ENCODE measurements at places on chromosomes 6 and 20.

GRCh38 chr6:120274547-120274946, 925.0 kb upstream of the MAN1A1 start:
- DNase-seq, result no peak

DNA sequence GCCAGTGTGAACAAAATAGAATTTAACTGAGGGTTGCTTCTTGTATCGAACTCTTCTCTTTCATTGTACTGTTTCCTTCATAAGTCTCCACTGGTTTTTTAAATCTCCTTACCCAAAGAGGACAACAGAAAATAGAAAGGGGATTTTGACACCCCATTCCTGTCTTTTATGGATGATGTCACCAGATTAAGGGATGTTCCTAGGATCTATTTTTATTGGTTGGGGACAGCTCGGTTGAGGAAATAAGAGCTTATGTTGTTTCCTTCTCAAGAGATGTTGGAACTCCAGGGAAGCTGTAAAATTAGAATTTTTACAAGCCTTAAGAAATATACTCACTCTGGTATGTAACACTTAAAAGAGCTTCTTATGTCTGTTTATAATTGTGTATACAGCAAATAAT, 171.5 kb downstream of the PHF3 start:
- DNase-seq, result no peak

- DNase-seq, result no peak
Observed at GRCh38 chr20:25685276-25686080, 11.2 kb downstream of the ZNF337 start.

DNA sequence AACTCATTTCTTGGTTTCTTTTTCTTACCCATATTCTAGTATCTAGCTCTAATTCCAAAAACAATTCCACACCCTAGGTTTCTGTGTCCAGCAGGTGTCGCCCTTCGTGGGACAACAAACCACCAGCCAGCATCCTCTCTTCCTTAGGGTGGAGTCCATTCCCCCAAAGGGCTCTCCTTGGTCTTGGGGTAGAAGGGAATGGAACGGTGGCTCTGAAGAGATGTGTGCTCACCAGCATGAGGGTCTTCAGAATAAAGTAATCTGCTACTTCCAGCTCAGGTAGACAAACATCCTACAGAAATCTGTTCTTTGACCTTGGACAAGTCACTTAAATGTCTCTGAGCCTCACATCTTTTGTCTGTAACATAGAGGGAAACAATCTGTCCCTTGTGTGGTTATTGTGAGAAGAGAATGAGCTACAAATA, 7.2 kb downstream of the HLA-DMB start:
- DNase-seq, result peak; percentile 65

DNA sequence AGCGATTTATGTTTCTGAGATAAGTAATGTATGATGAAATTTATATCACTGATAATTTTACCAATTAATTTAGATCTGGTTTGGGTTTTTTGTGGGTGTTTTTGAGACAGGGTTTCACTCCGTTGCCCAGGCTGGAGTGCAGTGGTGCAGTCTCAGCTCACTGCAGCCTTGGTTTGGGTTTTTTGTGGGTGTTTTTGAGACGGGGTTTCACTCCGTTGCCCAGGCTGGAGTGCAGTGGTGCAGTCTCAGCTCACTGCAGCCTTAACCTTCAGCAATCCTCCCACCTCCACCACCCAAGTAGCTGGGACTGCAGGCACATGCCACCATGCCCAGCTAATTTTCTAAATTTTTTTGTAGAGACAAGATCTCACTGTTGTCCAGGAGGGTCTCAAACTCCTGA, 13.0 kb downstream of the MRS2 start:
- DNase-seq, result no peak

DNA sequence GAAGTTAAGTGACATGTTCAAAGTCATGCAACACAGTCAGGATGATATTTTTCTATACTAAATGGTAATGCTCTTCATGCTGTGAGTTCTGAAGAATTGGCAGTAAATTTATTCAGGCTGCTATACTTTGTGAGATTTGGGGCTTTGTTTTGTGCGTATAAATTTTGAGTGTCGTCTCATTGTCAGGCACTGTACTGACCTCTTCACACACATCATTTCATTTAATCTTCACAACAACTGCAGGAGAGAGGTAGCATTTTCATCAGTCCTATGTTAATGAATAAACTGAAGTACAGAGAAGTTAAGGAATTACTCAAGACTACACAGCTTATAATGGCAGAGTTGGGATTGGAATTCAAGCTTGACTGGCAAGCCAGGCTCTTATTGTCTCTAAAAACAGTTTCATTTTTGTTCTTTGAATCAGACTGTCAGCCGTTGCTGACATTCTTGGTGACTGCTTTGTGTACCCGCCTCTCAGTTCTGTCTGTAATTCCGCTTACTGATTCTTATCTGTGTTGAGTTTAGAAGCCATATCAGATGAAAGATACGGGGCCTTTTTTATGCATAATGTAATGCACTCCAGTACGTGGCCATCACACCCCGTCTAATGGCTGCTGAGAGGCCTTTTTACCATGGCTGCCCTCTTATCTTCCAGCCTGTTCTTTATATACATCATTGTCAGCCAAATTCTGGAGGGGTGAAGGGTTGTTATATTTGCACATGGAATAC, 274.9 kb downstream of the UTRN start:
- DNase-seq, result no peak

DNA sequence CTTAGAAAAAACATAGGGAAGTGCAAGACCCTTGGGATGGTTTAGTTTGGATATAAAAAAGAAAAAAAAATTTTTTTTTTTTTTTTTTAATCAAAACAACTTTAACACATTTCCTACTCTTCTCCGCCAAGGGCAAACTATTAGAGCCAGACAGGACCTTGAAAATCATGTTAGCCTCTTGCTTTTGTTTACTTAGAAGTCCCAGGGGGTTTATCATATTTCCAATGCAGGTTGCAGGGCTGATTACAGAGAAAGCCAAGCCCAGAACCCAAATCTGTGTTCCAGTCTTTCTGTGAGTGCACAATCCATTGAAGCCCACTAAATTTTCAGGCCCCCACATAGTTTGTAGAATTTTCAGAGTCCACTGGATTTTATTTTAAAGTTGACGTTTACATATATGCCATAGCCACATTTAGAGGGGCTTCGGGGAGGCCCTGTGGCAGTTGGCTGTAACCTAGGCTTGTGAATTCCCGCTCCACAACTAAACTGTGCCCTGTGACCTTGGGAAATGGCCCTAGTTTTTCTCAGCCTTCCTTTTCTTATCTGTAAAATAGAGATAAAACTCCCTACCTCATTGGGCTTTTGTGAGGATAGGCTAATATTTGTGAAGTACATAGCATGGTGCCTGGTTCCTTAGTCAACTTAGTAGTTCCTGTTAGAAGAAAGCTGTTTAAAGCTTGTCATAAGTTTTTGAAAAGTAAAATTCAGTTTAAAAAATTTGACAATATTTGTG, 55.7 kb downstream of the NCOA7 start:
- no peak for DNase-seq

Measured in retina (tissue), 1 donor.